CD4-positive, alpha-beta T cell treated with Interleukin-21 for 1 hour (primary cell): ENCODE measurements at places on chromosomes 3 and 15.

DNA sequence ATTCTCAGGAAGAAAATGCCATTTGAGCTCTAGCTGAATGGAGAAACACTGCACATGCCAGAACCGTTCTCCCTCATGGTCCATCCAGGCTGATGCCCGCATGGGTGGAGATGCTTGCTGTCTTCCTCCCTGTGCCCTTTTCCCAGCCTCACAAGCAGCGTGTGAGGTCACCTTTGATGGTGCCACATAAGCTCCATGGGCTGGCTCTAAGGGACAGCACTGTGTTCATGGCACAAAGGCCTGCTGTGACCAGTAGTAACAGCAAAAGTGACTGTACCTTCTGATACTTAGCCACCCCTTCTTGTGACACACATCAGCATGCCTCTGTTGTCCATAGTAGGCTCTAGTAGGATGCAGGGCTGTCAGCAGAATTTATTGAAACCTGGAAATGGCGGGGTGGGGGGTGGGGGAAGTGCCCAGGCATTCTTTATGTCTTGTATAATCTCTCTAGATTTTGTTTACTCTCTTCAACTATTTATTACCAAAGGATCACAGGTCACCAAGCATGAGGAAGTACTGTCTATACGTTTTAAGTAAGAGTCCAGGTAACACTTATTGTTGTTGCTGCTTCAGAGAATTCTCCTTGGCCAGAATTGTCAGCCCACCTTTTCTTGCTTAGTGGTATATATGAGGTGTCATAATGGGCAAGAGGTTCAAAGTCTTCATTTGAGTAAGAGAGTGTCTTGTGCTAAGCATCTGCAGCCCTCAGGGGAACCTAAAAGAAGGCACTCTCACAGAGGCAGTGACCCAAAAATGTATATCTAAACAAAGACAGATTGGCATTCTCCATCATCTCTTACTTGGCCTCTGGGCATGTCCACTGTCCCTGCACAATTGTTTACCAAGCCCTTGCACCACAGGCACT, 56.5 kb downstream of the RAB7A start:
- no peak for DNase-seq

GRCh38 chr3:122564155-122564912, at the start of the genes DTX3L and PARP9:
Gene DTX3L (plus strand): TSS chr3:122564338. CDS start chr3:122564427, 89 bp downstream.
Gene PARP9 (minus strand): TSS chr3:122564300. CDS start chr3:122559620, 4,680 bp downstream.
- DNase-seq: peak; percentile 88

GRCh38 chr3:16510620-16511319, 2.7 kb downstream of the RFTN1 start:
- no peak for DNase-seq

GRCh38 chr15:99167640-99168039, 62.8 kb downstream of the SYNM start:
- no peak for DNase-seq

- DNase-seq: no peak
Measured at GRCh38 chr3:39810647-39811161, 1.3 kb downstream of the MYRIP start.

- DNase-seq: no peak
Measured at GRCh38 chr3:38623539-38623938, 25.9 kb downstream of the SCN5A start.

GRCh38 chr15:79994615-79995014, 23.6 kb upstream of the BCL2A1 start:
- DNase-seq: no peak

- DNase-seq: no peak
Measured at GRCh38 chr15:56293495-56294292, 50.0 kb upstream of the RFX7 start.

DNA sequence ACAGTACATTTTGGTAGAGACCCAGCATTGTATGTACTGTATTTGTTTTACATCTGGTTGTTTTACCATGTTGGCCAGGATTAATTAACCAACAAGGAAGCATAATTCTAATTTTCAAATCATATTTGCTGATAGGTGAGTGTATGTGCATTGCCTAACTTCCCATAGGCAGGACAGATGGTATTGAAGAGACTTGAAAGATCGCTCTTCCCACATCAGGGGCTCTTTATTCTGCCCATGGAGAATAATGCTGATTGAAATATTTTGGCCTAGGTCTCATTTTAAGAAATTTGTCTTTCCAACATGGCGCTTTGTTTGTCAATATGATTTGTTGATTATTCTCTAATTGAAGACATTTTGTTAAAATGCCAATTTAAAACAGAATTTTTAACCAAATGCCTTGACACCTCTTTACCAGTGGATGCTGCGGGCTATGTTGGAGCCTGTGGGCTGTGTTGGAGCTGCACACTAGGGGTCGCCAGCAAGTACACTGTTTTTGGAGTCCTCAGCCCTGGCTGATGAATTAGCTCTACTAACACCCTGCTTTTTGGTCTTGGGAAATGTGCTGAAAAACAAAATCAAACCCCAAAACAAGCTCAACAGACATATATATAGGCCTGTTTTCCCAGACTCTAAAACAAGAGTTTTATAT, 5.3 kb downstream of the P2RY12 start:
- DNase-seq: no peak

DNA sequence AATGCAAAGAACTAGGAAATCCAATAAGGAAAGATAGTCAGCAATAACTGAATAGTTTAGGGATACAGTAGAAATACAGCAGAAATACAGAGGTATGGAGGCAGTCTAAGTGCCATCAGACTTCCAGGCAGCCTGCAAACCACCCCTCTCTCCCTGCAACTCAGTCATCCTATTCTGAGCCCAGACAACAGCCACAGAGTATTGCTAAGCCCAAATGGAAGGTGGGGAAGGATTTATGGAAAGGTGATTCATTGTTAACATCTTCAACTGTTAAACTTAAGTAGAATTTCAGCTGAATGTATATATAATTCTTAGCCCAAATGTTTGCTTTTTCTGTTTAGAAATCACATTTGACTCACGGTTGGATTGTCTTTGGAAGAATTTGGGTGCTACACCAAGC, 300.4 kb downstream of the RBMS3 start:
- no peak for DNase-seq

DNA sequence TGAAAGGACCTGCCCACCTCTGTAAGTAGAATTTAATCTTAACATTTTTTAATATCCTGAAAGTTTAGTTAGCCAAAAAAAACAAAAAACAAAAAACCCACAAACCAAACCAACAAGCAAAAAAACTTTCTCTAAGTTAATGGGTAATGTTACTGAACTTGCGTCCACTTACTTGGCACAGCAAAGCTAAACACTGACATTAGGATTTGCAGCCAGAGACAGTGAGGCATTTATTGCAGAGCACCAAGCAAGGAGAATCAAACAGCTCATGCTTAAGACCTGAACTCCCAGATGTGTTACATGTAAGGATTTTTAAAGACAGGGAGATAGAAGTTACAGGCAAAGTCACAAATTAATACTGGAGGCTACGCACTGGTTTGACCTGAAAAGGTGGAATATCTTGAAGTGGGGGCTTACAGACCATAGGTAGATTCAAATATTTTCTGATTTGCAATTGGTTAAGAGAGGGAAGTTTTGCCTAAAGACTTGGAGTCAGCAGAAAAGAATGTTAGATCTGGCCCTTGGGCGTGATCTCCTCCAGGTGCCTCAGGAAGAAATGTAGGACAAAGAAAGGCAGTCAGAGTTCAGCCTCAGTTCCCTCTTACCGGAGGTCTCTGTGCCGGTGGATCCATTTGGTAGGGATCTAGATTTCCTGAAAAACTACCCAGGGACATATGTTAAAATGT, 205.0 kb downstream of the ADAMTSL3 start:
- no peak for DNase-seq

- DNase-seq: no peak
Measured at GRCh38 chr15:40991355-40991754, 38.1 kb downstream of the CHAC1 start.

DNA sequence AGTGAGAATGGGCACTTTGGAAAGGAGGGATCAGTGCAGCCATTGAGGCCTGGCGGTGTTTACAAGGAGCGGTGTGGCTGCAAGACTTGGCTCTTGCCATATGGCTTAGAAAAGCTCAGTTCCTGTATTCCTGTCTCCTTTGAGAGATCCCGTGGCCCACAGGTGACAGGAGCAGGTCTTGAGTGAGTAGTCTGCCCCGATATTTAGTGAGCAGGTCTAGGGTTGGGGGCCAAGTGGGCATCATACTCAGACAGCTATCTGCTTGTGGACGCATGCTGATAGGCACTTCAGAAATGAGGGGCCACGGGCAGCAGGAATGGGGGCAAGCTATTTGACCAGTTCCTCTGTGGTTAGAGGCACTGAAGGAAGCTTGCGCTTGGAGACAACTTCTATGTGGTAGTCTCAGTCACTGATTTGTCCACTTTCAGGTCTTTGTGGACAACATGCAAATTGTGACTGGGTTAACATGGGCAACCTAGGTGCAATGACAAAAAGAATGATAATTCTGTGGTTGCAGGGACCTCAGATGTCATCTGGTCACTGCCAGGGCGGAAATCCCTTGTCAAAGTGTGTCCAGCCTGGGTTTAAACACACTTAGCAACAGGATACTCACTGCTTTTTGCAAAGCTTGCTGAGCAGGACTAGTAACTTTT, 1.1 kb downstream of the TMED3 start:
- DNase-seq: no peak

- DNase-seq: no peak
Measured at GRCh38 chr3:48565591-48566400, 2.2 kb upstream of the UCN2 start.

GRCh38 chr3:140493271-140493670, 184.6 kb upstream of the TRIM42 start:
- DNase-seq: no peak

DNA sequence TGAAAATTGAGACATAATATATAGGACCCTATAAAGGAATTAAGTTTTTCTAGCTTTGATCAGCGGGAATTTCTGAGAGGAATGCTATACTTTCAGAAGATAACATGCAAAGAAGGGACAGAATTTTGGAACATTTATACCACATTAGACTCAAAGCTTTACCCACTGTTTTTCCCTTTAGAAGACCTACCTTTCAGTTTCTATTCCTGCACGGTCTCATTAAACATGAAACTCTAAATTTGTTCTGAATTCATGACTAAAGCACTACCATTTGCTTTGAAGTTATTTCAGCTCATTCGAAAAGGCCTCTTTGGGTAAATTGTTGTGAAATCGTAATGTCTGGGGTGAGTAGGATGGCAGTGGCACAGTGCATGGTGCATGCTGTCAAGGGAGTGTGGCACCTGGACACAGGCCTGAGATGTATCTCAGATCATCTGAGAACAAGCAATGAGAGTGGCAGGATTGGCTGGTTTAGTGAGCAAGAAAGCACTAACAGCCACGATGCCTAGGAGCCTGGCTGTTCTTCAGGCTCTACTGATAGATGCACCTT, 42.5 kb downstream of the CHCHD4 start:
- DNase-seq: no peak

DNA sequence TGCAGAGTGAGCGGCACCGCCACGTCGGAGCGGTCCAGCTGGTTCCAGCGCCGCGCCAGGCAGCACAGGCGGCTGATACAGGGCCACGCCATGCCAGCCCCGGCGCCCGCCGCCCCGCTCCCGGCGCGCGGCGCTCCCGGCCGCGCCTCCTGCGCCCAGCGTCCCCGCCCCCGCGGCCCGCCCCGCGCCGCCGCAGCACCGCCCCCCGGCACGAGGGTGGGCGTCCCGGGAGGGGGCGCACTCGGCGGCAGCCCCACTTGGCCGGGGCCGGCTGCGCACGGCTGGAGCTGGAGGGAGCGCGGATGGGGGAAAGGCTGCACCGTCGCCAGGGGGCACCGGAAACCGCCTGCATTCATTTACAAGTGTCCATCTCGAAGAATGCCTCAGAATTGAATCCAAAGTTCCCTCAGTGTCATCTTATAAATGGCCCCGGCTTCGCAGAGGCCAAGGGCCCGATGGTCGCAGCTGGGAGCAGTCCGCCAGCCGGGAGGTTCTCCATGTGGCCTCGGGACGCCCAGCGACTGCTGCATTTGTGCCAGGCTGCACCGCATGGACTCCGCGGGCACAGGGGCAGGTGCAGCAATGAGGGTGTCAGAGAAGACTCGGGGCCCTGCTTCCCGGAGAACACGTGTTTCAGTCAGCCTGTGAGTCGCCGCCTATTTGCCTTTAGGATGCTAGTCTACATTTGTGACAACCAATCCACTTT, at the start of gene MAP6D1:
Gene MAP6D1, minus strand, starts transcription at position 122 of the 706 bp plus-strand sequence. Its CDS starts 30 bp downstream, at position 92.
- peak; percentile 48 for DNase-seq

DNA sequence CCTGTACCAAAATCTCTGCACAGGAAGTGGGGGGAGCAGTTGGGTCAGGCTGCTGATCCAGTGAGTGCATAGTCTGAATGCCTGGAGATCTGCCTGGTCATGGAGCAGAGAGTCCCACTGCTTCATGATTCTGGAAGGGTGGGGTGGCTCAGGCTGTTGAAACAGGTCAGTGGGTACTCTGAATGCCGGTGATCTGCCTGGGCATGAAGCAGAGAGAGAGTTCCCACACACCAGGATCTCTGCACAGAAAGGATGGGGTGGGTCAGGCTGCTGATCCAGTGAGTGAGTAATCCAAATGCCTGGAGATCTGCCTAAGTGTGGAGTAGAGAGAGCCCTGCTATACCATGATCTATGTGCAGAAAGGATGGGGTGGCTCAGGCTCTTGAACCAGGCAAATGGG, 16.1 kb upstream of the GCSAM start:
- no peak for DNase-seq

DNA sequence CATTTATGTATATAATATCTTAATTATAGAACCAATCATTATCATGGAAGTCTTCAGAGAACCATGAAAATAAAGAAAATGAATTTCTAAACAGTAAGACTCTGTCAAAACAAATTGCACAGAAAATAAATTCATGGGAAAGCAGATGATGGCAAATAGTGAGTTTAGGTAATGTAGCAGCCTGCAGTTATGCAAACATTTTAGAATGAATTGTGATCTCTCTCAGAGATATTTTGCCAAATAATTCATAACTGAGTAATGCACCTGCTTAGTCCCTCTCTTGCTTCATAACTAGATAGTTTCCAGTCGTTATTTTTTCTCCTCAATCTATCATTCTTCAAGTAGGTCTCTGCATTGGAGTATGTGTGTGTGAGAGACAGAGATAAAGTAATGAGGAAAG, 492.7 kb upstream of the THBS1 start:
- DNase-seq: no peak

DNA sequence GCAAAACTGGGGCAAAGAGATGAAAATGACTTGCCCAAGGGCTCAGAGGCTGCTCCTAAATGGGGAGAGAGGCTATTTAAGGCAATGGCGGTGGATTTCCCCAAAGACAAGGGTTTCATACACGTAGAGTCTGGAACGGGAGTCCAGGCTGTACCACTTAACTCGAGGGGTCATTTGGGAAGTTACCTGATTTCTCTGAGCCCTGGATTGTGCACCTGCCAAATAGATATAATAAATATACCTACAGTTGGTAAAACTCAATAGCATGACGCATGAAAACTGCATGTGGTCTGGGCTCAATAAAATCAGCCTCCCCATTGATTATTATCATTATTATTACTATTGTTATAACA, 1.3 kb upstream of the ITPR1 start:
- no peak for DNase-seq

GRCh38 chr3:4406746-4407568, 60.1 kb downstream of the SUMF1 start:
- no peak for DNase-seq

GRCh38 chr15:73322665-73323373, 45.9 kb downstream of the HCN4 start:
- DNase-seq: no peak

- DNase-seq: no peak
Measured at GRCh38 chr3:147554332-147554731, 145.2 kb downstream of the ZIC1 start.
